Fibroblast of skin of left biceps (primary cell): ENCODE measurements at places on chromosomes 7 and 10.

DNA sequence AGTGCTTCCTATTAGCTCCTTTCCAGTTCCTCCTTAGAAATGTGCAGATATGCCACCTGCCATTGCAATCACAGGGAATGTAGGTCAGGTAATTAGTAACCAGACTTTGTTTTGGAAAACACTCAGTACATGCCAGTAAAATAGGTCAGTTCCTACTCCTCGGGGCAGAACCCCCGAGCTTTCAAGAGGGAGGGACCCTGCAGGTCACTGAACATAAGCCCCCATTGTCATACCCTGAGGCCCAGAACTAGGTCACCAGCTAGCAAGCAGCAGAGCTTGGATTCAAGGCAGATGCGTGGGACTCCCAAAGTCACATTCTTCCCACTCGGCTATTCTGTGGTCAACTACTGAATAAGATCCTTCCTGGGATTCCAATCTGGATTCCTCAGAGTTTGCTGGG, 104.8 kb downstream of the PPP1R3C start:
- no peak for DNase-seq

DNA sequence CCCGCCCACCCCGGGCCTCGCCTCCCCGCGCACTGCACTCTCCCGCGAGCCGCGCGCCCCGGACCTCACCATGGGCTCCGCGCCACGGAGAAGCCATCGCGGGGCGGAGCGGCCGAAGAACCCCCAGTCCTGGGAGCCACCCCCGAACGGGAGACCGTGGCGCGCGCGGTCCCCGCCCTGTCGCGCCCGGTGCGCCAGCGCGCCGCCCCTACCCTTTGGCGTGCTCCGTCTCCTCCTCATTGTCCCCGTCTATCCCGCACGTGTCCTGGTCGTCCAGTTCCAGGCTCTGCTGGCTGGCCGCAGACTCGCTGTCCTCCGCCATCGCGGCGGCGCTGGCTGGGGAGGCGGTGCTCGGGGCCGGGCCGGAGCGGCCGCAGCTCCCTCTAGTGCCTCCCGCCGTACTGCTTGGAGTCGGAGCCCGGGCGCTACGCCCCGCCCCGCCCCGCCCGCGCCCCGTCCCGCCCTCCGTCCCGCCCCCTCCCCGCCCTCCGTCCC, at the start of gene NMT2:
Gene NMT2, minus strand, starts transcription at position 403 of the 495 bp plus-strand sequence. Its CDS starts 81 bp downstream, at position 322.
- DNase-seq: no peak

- DNase-seq: no peak
These were observed 170.7 kb downstream of the HDAC9 start for GRCh38 chr7:18666107-18666728.

- no peak for DNase-seq
These were observed at the start of gene TBXAS1 for GRCh38 chr7:139829025-139829774. TSS of gene TBXAS1 (plus strand) at chr7:139829264. CDS start at chr7:139829391, 127 bp downstream.

GRCh38 chr7:129750091-129750490, 138.6 kb downstream of the NRF1 start:
- no peak for DNase-seq

DNA sequence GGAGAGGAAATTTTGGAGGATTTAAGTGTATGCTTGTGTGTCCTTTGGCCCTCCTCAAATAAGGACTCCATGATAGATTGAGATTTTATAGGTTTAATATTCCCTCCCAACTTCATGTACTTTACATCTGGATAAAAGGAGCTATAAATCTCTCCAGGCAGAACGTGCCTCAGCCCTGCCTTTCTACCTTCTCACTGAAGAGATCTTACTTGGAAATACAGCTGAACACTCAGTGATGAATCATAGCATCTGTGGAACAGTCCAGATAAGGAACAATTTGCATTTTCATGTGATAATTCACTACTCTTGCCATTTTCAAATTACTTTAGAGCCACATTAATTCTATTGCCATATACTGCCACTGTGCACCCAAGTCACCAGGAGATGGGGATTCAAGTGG, 364.6 kb upstream of the PODXL start:
- DNase-seq: no peak

GRCh38 chr7:44158873-44159631, 17.9 kb upstream of the MYL7 start:
- DNase-seq: no peak

GRCh38 chr10:32961343-32961894, 3.4 kb upstream of the ITGB1 start:
- DNase-seq: no peak

DNA sequence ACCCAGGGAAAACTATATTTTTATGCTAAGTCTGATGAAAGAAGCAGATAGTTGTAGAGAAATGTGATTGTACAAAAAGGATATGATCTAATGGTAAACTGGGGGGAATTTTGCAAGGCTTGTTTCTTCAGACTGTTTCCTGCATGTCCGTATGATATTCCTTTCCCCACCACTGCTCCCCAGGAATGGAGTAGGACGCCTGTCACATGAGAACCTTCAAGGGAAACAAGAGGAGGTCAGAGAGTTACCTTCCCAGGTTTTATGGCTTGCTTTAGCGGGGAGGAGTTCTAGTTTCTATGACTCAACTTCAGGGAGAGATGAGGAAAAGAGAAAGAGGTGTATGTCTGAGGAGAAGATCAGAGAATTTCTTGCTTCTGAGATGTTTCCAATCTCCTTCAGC, 16.4 kb upstream of the ITPRID1 start:
- no peak for DNase-seq

DNA sequence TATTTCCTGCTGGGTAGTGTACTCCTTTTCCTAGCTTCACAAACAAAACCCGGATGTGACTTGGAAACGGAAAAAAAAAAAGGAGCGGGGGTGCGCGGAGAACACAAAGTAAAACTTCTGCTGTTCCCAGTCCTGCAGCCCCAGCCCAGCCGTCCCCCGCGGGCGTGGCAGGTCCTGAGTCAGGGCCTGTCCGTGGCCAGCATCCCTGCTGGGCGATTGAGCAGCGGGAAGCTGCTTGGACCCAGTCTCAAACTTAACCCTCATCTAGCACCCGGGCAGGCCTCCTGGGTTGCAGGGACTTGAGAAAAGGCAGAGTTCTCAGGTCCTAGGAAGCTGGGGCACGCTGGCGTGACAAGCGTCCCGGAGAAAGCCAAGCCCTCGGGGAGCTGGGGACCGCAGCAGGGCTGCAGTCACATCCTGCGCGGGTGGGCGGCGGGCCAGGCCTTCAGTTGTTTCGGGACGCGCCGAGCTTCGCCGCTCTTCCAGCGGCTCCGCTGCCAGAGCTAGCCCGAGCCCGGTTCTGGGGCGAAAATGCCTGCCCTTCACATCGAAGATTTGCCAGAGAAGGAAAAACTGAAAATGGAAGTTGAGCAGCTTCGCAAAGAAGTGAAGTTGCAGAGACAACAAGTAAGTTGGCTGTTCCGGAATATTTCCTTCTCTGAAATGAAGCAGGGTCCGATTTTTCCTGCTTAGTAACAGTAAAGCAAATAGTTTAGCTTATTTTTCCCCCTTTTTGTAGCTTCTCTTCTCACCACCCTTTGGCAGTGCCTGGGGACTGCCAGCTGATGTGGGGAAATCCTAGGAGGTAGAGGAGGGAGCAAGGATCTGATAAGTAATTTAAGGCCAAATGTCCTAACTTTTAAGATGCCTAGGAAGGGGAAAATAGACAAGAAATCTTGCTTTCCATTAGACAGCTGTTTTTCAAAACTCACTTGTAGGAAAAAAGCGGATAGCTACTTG, at the start of gene GNG11:
Gene GNG11, plus strand, starts transcription at position 129 of the 960 bp plus-strand sequence. Its CDS starts 403 bp downstream, at position 532.
- DNase-seq: no peak

DNA sequence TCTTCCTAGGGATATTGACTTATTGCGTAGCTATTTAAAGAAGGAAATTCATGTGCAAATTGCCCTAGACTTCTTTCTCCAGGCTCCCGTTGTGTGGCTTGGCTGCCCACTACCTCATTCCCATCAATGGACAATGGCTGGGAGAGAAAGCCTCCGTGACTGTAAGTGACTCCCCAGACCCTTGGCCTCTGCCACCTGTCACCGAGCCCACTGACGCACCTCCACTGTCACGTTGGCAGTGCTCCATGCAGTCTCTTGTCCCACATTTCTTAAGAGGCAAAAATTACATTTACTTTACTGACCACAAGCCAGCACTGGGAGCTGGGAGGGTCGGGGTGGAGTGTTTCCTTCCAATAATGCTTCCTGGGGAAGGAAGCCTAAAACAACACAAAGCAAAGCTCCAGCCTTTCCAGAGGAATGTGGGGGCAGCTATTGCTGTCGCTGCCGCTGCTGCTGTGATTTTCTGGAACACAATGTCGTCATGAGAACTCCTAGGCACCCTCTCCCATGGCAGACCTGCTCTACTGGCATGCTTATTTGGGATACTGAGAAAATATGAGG, 89.7 kb upstream of the STEAP1B start:
- no peak for DNase-seq
